ENCODE measurements at places on chromosomes 12 and 14. TPM values are rescaled to one million over a fixed set of nuclear protein-coding genes. Genes with fewer than 3 reads are reported as not detected.

- no peaks in the 10 kb centered on the region for H3K36me3 ChIP-seq
- no peaks in the 10 kb centered on the region for H3K27me3 ChIP-seq
- no peak overlapping the region for H3K4me3 ChIP-seq
- DNase-seq, result no peak
- H3K27ac ChIP-seq, result no peak overlapping the region
These were observed 714.1 kb downstream of the FSCB start for GRCh38 chr14:43792980-43793379.

GRCh38 chr12:89941436-89941835 lies 232.8 kb upstream of the ATP2B1 start:
- H3K4me1 ChIP-seq, result peaks cover 1% of the 10 kb centered on the region
- no peaks in the 10 kb centered on the region for H3K36me3 ChIP-seq
- no peak overlapping the region for H3K4me3 ChIP-seq
- H3K27me3 ChIP-seq, result no peaks in the 10 kb centered on the region
- no peak overlapping the region for H3K27ac ChIP-seq

DNA sequence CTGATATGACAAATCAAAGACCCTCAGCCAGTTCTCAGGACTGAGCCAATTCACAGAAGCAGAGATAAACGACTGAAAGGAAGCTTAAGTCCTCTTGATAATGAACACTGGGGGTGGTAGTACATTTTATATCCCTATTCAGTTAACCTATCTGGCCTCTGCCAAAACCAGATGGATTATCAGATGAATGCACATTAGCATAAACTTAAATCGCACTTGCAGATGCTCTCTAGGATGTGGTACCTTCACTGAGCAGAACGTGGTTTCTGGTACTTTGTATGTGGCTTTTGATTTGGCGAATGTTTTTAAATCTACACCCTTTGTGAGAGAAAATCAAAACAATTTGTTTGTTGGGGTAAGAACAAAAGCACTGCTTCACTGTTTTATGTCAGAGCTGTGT lies 21.1 kb upstream of the TAS2R14 start:
- no peaks in the 10 kb centered on the region for H3K27me3 ChIP-seq
- H3K36me3 ChIP-seq, result peaks cover 29% of the 10 kb centered on the region
- peak; percentile 61 for DNase-seq
- peaks cover 40% of the 10 kb centered on the region for H3K4me1 ChIP-seq
- H3K4me3 ChIP-seq, result no peak overlapping the region
- H3K27ac ChIP-seq, result peak overlapping the region; percentile 70

Gene PPP1R36
- 0.50 TPM for total RNA-seq

Gene TMPRSS12
- total RNA-seq, result not detected

- H3K27me3 ChIP-seq, result no peaks in the 10 kb centered on the region
- H3K27ac ChIP-seq, result no peak overlapping the region
- no peak overlapping the region for H3K4me3 ChIP-seq
- peaks cover 20% of the 10 kb centered on the region for H3K4me1 ChIP-seq
- no peak for DNase-seq
These were observed 35.4 kb upstream of the LTA4H start for GRCh38 chr12:96070670-96071279.

DNA sequence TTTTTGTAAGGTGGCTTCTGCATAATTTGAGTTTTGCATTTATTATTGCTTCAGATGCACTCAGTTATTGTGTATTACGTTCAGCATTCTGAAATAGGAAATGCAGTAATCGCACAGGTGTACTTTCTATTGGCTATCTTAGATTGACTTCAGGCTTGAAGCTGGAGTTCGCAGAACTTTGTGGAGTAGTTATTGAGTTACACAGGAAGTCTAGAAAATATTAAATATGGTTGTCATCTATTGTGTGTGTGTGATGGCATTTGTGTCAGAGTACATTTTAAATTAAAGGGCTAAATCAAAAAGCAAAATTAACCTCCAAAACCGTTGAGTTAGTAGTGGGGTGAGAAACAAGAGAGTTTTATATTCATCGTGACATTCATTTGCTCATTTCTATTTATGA lies 2.7 kb downstream of the ARID2 start:
- peak; percentile 40 for DNase-seq
- H3K4me1 ChIP-seq, result peaks cover 28% of the 10 kb centered on the region
- H3K27me3 ChIP-seq, result no peaks in the 10 kb centered on the region
